ENCODE measurements at places on chromosomes 6 and 20. TPM values are rescaled to one million over a fixed set of nuclear protein-coding genes. Genes with fewer than 3 reads are reported as not detected.

Gene GLYATL3
- not detected for polyA plus RNA-seq

Gene SIRPB1
- 2.0 TPM for polyA plus RNA-seq

Gene PRR18
- not detected for polyA plus RNA-seq

Gene PRDM13
- polyA plus RNA-seq = not detected

Gene PSORS1C2
- polyA plus RNA-seq = not detected

Gene KCNK16
- polyA plus RNA-seq = not detected

Gene FRK
- 0.04 TPM for polyA plus RNA-seq

Gene UNC5CL
- polyA plus RNA-seq = 0.76 TPM

Gene CYP24A1
- polyA plus RNA-seq = not detected

Gene C20orf144
- not detected for polyA plus RNA-seq

Gene BPI
- not detected for polyA plus RNA-seq

Gene BLCAP
- 112 TPM for polyA plus RNA-seq

Gene GGTLC1
- not detected for polyA plus RNA-seq

Gene LY6G6F
- polyA plus RNA-seq = 0.95 TPM

Gene COX4I2
- 0.38 TPM for polyA plus RNA-seq

Gene MEI4
- 0.13 TPM for polyA plus RNA-seq

Gene CCDC170
- polyA plus RNA-seq = not detected

Gene SIRPG
- polyA plus RNA-seq = 3.2 TPM

Gene TGM3
- polyA plus RNA-seq = not detected

Gene GUCA1A
- polyA plus RNA-seq = not detected

Gene TTBK1
- 0.04 TPM for polyA plus RNA-seq

Gene GTSF1L
- polyA plus RNA-seq = 1.2 TPM

Gene MLN
- not detected for polyA plus RNA-seq

Gene KIF25
- not detected for polyA plus RNA-seq

Gene COL12A1
- not detected for polyA plus RNA-seq

Gene PAQR8
- 6.4 TPM for polyA plus RNA-seq

Gene REM1
- not detected for polyA plus RNA-seq

Gene CRIP3
- polyA plus RNA-seq = 2.9 TPM

Gene FAM83B
- not detected for polyA plus RNA-seq

Gene TXLNB
- polyA plus RNA-seq = 1.9 TPM

Gene CLPSL2
- polyA plus RNA-seq = not detected

Gene ACTL10
- polyA plus RNA-seq = 12.0 TPM

Gene MRPL18
- 108 TPM for polyA plus RNA-seq

Gene BFSP1
- polyA plus RNA-seq = not detected

Gene BACH2
- 21.2 TPM for polyA plus RNA-seq

Gene SIRPD
- not detected for polyA plus RNA-seq
